ENCODE measurements at places on chromosomes 4 and X. TPM values are rescaled to one million over a fixed set of nuclear protein-coding genes. Genes with fewer than 3 reads are reported as not detected.
A peak's percentile ranks its signal among the peaks of the same experiment; 100 is the strongest.

DNA sequence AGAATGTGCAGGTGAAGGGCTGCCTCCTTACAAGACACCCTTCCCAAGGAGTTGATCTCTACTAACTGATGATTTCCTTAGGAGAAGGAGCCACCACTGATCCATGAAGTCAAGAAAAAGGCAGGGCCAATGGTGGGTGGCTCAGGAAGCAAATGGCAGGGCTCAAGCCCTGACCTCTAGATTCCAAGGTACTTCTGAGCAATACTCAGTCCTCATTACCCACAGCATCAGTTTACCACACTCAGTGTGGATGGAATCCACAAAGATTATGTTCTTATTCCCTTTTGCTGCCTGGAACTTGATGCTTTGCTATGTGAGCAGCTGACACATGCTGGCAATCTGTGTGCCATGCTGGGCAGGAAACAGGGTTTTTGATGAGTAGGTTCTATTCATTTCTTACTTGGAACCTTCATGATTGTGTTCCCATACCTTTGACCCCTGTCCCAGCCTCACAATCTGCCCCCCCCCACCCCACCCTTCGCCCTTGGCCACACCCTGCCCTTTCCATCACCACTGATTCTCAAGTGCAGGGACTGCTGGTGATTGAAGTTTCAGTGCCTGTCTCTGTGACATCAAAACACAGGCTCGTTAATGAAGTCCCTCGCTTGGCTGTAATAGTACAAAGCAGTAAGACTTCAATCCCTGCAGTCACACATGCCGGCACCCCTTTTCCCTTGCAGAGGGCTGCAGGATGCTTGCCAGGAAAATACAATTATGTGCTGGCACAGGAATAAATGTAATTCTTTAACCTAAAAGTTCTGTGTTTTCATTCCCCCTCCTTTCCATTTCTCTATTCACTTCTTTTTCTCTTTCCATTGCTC is 135.6 kb upstream of the GPC4 start:
- H3K27ac ChIP-seq = no peak overlapping the region
- DNase-seq = no peak
- H3K4me3 ChIP-seq = no peak overlapping the region
- H3K36me3 ChIP-seq = no peaks in the 10 kb centered on the region
- H3K4me1 ChIP-seq = no peaks in the 10 kb centered on the region

- no peak for DNase-seq
- H3K4me3 ChIP-seq = no peak overlapping the region
- no peak overlapping the region for H3K27ac ChIP-seq
- H3K4me1 ChIP-seq = no peaks in the 10 kb centered on the region
- no peaks in the 10 kb centered on the region for H3K36me3 ChIP-seq
Observed at GRCh38 chr4:121209171-121209570, 45.0 kb upstream of the TNIP3 start.

DNA sequence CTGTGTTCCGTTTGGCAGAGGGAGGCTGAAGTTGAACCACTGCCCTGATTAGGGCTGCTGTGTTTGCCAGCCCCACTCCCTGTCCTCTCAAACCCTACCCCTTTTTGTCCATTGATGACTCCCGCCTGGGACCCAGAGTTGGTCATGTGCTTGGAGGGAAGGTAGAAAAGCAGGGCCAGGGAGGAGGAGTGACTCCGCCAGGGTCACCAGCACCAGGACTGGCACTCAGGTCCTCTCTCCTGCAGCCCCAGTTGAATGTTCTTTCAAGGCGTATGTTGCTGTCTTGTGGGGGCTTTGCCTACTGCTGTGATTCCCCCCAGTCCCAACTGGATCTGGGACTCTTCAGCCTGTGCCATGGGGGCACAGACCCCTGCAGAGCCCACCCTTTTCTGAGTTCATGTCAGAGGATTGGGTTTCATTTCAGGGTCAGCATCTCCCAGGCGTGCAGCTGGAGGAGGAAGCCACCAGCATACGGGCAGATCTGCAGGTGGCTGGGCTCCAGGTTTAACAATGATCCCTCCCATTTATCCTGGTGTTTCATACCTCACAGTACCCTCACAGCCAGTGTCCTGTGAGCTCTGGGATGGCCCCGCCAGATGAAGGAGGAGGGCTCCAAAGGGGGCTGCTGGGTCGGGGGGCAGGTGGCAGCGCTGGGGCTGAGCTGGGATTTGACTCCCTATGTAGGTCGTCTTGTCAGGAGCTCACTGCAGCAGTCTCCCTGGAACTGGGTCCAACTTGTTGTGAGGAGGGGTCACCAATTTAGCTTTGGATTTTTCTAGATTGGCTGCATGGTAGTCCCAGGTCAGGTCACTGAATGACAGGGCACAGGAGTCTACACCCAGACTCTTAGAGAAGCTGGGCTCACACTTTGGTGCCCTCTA is 55.7 kb downstream of the MSX1 start:
- DNase-seq = no peak
- no peaks in the 10 kb centered on the region for H3K36me3 ChIP-seq
- H3K4me1 ChIP-seq = peaks cover 8% of the 10 kb centered on the region
- H3K27me3 ChIP-seq = no peaks in the 10 kb centered on the region

DNA sequence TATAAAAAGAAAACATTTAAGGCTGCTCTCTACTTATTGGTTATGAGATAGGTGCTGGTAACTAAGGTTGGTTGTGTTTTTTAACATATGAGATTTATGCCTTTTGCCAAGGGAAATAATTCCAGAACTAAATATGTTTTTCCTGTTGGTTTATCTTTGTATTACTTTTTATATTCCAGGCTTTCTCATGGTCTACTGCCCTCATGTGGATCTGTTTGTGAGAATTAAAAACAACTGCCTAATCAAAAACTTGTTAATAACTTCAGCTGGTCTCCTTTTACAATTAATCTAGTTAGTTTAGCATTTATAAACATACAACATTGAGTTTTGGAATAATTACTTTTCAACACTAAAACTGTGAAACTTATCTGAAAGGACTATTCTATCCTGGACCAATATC is 1208.3 kb downstream of the ADGRL3 start:
- no peaks in the 10 kb centered on the region for H3K27me3 ChIP-seq
- no peaks in the 10 kb centered on the region for H3K4me1 ChIP-seq
- no peaks in the 10 kb centered on the region for H3K36me3 ChIP-seq
- no peak overlapping the region for H3K4me3 ChIP-seq

DNA sequence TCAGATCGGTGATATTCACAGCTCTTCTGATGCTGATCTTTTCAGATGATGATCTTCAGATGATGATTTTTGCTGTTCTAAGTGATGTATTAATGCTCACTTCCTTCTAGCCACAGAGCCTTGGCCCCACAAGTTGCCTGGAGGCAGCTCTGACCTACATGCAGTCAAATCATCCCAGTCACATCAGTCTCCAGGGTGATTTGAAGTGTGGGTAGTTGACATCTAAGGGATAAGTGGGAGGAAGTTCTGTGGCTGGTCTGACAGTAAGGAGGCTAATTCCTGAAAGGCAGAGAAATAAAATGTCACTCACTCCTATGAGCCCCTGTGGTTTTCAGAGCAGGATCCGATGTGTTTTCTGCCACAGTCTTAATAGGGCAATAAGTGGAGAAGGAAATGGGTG is 79.8 kb upstream of the RPL34 start:
- no peaks in the 10 kb centered on the region for H3K4me1 ChIP-seq
- no peak overlapping the region for H3K4me3 ChIP-seq
- H3K36me3 ChIP-seq = no peaks in the 10 kb centered on the region

GRCh38 chrX:5991393-5991792 is 237.3 kb downstream of the NLGN4X start:
- no peak overlapping the region for H3K27ac ChIP-seq
- no peak for DNase-seq
- H3K4me1 ChIP-seq = no peaks in the 10 kb centered on the region
- no peak overlapping the region for H3K4me3 ChIP-seq
- H3K36me3 ChIP-seq = no peaks in the 10 kb centered on the region

- H3K4me1 ChIP-seq = no peaks in the 10 kb centered on the region
- DNase-seq = no peak
- no peak overlapping the region for H3K27ac ChIP-seq
- no peak overlapping the region for H3K4me3 ChIP-seq
- H3K27me3 ChIP-seq = no peaks in the 10 kb centered on the region
Observed at GRCh38 chr4:75484190-75484589, 30.0 kb downstream of the RCHY1 start.

DNA sequence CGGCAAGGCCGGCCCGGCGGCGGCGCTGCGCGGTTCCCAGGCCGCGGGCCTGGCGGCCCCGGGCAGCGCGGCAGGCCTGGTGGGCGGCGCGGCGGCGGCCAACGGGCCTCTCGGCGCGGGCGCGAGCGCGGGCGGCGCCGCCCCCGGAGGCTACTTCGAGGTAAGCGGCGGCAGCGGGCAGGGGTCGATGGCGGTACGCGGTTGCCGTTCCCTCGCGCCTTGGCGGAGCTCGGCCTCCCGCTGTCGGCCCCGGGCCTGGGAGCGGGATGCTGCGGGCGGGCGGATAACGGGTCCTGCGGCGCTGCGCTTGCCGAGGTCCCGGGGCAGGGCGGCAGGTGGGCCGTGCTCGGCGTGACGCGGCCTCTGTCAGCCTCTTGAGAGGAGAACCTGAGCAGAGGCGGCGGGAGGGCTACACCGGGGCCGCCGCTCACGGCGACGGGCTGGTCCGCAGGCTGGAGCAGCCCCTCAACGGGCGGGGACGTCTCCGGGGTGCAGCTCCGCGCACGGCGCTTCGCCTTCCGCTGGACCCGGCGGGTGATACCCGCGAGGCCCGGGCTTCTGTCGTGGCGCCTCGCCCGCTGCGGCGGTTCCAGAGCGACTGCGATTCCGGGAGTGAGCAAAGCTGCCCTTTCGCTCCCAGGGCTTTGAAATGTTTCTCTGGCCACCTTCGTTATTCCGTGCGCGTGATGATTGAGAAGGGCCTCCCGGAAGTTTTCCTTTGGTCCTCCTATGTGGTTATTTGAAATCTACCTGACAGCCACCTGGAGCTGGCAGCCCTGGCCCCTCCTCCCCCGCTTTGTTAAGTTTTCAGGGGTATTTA is 774 bp downstream of the FAM193A start:
- H3K27ac ChIP-seq = peak overlapping the region; percentile 88
- H3K4me3 ChIP-seq = peak overlapping the region; percentile 88
- H3K36me3 ChIP-seq = no peaks in the 10 kb centered on the region
- DNase-seq = peak; percentile 77
- H3K27me3 ChIP-seq = no peaks in the 10 kb centered on the region
- peaks cover 29% of the 10 kb centered on the region for H3K4me1 ChIP-seq

GRCh38 chrX:68876731-68877130 is 47.9 kb downstream of the EFNB1 start:
- H3K27ac ChIP-seq = no peak overlapping the region
- no peak overlapping the region for H3K4me3 ChIP-seq
- no peaks in the 10 kb centered on the region for H3K36me3 ChIP-seq

- no peak overlapping the region for H3K27ac ChIP-seq
- no peaks in the 10 kb centered on the region for H3K4me1 ChIP-seq
- H3K4me3 ChIP-seq = no peak overlapping the region
Observed at GRCh38 chr4:185011408-185011807, 6.9 kb upstream of the HELT start.

- peaks cover 6% of the 10 kb centered on the region for H3K36me3 ChIP-seq
- H3K4me1 ChIP-seq = no peaks in the 10 kb centered on the region
- H3K27ac ChIP-seq = no peak overlapping the region
- no peak overlapping the region for H3K4me3 ChIP-seq
- DNase-seq = no peak
Observed at GRCh38 chrX:154419189-154419588, 7.8 kb downstream of the TAFAZZIN start.

GRCh38 chrX:97158269-97158668 is 274.6 kb downstream of the RPA4 start:
- H3K27me3 ChIP-seq = no peaks in the 10 kb centered on the region
- H3K4me3 ChIP-seq = no peak overlapping the region
- DNase-seq = no peak
- H3K4me1 ChIP-seq = no peaks in the 10 kb centered on the region
- H3K27ac ChIP-seq = no peak overlapping the region

GRCh38 chrX:96907516-96908272 is 24.0 kb downstream of the RPA4 start:
- H3K4me1 ChIP-seq = no peaks in the 10 kb centered on the region
- no peak overlapping the region for H3K4me3 ChIP-seq
- H3K36me3 ChIP-seq = no peaks in the 10 kb centered on the region
- DNase-seq = no peak

DNA sequence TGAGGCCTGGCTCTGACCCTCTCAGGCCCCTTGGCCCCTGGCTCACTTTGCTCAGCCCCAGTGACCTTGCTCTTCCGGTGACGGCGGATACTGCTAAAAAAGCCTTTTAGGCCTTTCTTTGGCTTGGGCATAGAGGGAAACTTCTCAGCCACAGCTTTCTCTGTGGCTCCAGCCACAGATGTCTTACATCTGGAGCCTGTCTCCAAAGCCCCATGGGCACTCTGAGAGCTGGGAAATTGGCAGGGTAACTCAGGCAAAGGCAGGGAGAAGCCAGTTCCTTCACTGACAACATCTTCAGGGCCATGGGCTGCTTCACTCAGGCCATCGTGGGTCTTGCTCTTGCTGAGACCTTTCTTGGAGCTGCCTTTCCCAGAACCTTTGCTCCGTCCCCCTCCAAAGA is 12.8 kb downstream of the AMER1 start:
- no peak for DNase-seq
- H3K36me3 ChIP-seq = peaks cover 16% of the 10 kb centered on the region
- H3K4me1 ChIP-seq = no peaks in the 10 kb centered on the region
- H3K27ac ChIP-seq = no peak overlapping the region

Gene IQCM
- total RNA-seq = not detected

Gene PIR
- 4.4 TPM for total RNA-seq

Gene ADH1B
- 131 TPM for total RNA-seq

Gene CPLX1
- total RNA-seq = 0.44 TPM

Gene F11
- total RNA-seq = 0.51 TPM

Gene TMEM154
- total RNA-seq = 121 TPM
